Cardiac septum (tissue), 1 donor: ENCODE measurements at places on chromosomes 2 and 18. TPM values are rescaled to one million over a fixed set of nuclear protein-coding genes. Genes with fewer than 3 reads are reported as not detected.

GRCh38 chr2:144834998-144835633, 315.2 kb upstream of the ZEB2 start:
- DNase-seq, result no peak

The FABP1 gene
- not detected for total RNA-seq

The MERTK gene
- 5.8 TPM for total RNA-seq

DNA sequence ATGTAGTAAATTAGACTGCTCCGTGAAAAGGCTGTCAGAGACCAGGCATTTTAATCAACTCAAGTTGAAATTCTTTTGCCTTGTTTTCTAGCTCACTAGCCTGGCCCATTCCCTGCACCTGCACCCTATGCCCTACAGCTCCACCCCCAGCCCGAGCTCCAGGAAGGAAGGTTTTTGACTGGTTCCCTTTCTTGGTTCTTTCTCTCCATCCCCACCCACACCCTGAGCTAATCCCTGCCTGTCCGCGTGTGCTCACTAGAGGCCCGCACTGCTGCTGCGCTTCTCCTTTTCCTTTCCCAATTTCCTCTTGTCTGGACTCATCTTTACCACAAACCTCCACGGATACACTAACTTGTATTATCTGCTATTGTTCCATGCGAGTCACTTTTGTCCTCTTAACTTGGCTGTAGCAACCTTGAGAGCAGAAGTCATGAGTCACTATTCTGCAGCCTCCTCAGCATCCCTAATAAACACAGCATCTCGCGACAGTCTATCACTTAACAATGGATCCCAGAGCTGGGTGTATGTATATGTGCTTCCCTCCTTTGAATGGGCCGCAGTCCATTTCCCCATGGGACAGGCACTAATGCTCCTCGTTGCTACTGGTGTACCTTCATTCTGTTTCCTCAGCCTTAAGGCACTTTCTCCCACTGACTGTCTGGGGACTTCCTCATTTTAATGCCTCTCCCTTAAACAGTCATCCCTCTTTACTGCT, 36.5 kb downstream of the COLEC12 start:
- peak; percentile 78 for DNase-seq

GRCh38 chr2:7508296-7508943, 591.2 kb downstream of the RNF144A start:
- DNase-seq, result no peak

GRCh38 chr2:150706561-150706960, 219.1 kb upstream of the RND3 start:
- no peak for DNase-seq

The SUCLG1 gene
- total RNA-seq, result 216 TPM

DNA sequence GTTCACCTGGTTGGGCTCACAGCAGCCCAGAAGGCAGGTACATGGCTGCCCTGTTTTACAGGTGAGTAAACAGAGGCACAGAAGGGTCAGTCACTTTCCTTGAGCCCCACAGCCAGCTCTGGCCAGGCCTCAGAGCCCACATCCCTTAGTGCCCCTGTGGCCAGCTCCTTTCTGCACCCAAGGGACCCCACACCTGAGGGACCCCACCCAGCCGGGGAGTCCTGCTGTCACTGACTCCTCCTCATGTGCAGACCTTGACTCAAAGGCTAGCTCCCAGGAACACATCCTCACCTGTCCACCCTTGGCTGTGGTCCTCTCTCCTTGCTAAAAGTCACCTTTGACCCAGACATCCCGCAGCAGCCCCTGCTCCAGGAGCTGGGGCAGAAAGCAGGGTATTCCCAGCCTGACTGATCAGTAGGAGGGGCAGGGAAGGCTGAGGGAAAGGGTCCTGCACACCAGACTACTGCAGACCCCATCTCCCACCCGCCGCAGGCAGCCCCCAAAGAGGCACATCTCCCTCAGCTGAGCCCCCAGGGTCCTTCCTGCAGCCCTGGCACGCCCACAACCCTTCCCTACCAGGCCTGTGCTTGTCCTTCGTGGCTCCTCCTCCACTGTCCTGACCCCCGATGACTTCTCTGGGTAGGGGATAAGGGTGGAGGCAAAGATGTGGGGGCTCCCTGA, 9.8 kb upstream of the ARHGEF4 start:
- no peak for DNase-seq

DNA sequence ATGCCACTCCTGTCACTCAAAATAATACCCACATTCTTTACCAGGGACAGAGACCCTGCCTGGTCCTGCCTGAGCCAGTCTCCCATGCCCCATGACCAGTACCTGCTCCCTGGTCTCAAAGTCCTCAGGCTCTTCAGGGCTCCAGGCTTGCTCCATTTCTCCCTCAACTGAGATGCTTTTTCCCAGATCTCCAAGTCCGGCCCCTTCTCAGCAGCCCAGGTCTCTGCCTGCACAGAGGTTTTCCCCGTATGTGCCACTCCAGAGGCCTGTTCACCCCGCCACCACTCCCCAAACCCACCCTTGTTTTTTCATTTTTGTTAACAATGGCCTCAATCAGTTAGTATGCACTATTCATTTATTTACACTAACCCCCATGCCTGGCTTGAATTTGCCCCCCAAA, 499.5 kb upstream of the MYT1L start:
- no peak for DNase-seq

DNA sequence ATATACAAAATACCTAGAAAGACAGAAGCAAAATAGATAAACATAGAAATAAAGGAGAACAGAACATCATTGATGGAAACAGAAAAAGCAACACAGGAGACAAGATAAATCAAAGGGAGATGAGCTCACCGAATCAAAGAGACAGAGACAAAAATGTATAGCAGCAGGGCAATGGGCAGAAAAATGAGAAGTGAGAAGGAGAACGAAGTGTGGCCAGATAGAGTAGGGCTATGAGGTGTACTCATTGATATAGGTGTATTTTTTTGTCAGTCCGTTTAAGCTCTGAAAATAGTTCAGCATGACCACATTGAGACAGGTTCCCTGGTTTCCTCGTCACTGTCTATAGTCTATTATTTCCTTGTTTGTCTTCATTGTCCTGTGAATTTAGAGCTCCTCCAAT, 55.1 kb downstream of the SP100 start:
- DNase-seq, result no peak

The REEP1 gene
- total RNA-seq, result 21.7 TPM

DNA sequence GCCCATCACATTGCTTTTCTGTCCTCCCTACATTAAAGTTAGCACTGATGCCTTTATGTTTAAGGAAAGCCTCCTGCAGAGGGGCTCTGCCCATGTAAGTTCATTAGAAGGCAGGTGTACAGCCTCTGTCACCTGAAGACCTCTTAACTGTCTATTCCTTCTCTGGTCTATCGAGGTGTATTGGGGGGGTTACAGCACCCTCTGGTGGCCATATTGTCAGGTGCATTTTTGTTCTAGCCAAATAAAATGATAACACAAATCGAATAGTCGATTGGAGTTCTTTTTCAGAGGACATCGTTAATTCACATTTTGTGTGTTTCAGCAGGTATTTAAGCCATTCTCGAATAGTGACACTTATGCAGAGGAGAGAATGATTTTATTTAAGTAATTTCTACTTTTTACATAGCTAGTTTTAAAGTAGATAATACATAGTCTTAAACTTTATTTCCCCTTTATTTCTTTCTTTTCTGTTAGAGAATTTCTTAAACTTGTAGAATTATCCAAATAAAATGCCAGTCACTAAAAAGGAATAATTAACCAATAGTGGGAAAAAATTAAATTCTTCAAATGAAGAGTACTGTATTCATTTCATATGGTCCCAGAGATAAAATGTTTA, 136.8 kb downstream of the NEDD4L start:
- no peak for DNase-seq

The WDPCP gene
- 27.3 TPM for total RNA-seq
